ENCODE measurements at places on chromosomes 13 and 19. TPM values are rescaled to one million over a fixed set of nuclear protein-coding genes. Genes with fewer than 3 reads are reported as not detected.
A peak's percentile ranks its signal among the peaks of the same experiment; 100 is the strongest.

The SULT2A1 gene
- total RNA-seq: not detected

The GARIN5A gene
- 0.33 TPM for total RNA-seq

The CCDC169 gene
- 0.25 TPM for total RNA-seq

The PRRG2 gene
- total RNA-seq: 1.0 TPM

The KIR2DL4 gene
- not detected for total RNA-seq

The MYH14 gene
- total RNA-seq: not detected

The RASGRP4 gene
- 20.0 TPM for total RNA-seq

The ADGRE2 gene
- total RNA-seq: 0.48 TPM

The TLE6 gene
- 2.0 TPM for total RNA-seq

The RBM42 gene
- total RNA-seq: 99.5 TPM

The ZNF677 gene
- 4.7 TPM for total RNA-seq

The RXFP2 gene
- not detected for total RNA-seq

The MAG gene
- total RNA-seq: not detected

The MYDGF gene
- total RNA-seq: 68.7 TPM

The PABPC3 gene
- 0.75 TPM for total RNA-seq

The PEAK3 gene
- total RNA-seq: 0.70 TPM

The IGFL2 gene
- total RNA-seq: not detected

The CEACAM8 gene
- total RNA-seq: not detected

The APOC1 gene
- 0.78 TPM for total RNA-seq

The OR7A5 gene
- total RNA-seq: not detected

DNA sequence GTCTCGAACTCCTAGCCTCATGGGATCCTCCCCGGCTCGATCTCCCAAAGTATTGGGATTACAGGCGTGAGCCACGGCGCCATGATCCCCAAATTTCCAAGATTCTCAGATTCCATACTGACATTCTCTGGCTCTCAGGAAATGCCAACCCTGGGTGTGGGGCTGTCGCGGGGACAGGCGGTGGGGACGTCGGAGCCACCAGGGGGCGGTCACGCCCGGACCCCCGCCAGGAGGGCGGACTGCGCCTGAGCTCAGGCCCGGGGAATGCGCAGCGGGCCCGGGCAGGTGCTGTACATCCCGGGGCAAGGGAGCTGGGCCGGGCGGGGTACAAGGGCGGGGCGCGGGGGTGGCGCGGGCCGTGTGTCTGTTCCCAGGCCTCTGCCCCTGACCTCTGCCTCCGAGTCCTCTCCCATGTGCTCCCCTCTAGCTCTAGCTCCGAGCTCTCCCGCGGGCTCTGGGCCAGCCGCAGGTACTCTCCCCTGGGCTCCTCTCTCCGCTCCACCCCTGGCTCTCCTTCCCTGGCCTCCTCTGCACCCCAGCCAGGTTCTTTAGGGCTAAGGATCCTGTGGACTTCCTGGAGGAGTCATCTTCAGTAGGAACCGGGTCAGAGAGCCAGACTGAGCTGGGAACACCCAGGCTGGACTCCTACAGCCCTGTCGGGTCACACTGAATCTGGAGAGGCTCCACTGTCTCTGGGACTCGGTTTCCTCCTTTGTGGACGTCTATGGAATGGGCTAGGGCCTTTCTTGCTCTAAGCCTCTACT is 2.4 kb downstream of the PPP1R13L start:
- DNase-seq: peak; percentile 21

- DNase-seq: no peak
Observed at GRCh38 chr13:106630162-106630561, 62.2 kb upstream of the ARGLU1 start.

GRCh38 chr13:79593121-79593520 is 112.2 kb downstream of the NDFIP2 start:
- DNase-seq: no peak

- no peak for DNase-seq
Observed at GRCh38 chr13:58953638-58954037, 1210.1 kb downstream of the DIAPH3 start.

- no peak for DNase-seq
Observed at GRCh38 chr13:113855012-113855921, 8.6 kb downstream of the GAS6 start.

DNA sequence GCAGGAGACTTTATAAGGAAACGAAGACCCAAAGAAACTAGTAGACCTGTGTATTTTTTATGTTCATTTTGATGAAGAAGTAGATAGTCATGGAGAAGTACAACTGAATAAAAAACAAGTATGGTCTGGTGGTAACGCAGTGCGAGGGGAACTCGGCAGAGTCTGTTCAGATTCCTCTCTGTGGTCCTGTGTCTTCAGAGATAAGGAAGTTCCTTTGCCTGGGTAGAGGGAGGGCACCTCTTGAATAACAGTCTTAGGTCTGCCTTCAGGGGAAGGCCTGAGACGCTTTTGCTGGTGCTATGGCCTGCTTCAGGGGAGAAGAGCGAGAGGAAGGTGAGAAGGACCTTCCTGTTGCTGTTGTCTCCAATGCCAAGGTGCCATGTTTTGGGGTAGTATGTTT is 25.9 kb upstream of the SLC46A3 start:
- no peak for DNase-seq

- no peak for DNase-seq
Observed at GRCh38 chr13:29548722-29549121, 46.8 kb downstream of the SLC7A1 start.

GRCh38 chr19:47081095-47081494 is 32.5 kb downstream of the ZC3H4 start:
- DNase-seq: no peak

GRCh38 chr19:57165846-57166245 is 1.4 kb downstream of the DUXA start:
- no peak for DNase-seq

GRCh38 chr13:40149611-40150274 is 494.3 kb downstream of the COG6 start:
- no peak for DNase-seq

DNA sequence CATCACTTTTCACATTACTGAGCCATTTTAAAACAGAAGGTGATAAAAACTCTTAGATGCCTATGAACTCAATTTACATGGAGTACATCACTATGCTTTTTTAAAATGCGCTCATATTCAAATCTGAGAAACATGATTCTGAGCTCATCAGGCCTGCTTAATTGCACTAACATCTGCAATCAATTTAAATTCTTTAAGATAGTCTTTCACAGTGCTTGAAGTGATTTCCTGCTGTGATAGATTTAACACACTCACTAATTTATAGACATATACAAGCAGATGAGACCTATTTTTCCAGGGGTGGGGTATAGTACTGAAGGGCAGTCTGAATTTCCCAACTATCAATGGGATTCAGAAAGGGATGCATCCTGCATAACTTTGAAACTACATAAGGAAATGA is 82.9 kb downstream of the DIAPH3 start:
- no peak for DNase-seq

- DNase-seq: peak; percentile 32
Observed at GRCh38 chr13:26011996-26012821, 39.6 kb downstream of the SHISA2 start.

DNA sequence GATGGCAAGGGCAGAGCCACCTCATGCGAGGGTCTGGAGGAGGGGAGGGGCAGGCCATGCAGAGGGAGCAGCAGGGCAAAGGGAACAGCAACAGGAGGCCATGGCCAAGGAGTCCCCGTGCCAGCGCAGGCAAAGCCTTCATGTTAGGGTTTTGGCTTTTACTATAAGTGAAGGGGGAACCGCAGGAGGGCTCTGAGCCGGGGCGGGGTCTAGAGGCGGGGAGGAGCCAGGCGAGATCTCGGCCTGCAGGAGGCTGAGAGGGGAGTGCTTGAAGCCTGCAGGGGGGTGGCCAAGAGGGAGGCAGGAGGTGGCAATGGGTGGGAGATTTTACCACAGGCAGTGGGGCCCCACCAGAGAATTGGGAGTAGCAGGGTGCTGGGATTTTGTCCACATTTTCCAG is 6.3 kb downstream of the ARHGAP33 start:
- no peak for DNase-seq

DNA sequence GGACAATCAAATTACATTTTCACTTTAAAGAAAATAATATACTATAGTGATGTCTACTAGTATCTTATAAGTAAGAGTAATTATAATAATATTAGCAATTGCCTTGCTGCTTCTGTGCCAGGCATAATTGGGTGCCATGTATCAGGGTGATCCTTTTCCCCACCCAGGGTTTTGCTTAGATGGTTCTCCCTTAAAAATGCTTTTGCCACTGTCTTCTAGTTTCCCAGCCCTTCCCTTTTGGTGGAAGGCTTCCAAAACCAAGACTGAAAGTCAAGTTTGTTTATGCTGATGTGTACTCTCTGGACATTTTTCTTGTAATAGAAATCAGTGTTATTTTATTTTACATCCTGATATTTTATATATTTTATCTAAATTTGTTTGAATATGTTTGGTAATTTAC is 77.8 kb downstream of the ITGBL1 start:
- no peak for DNase-seq

DNA sequence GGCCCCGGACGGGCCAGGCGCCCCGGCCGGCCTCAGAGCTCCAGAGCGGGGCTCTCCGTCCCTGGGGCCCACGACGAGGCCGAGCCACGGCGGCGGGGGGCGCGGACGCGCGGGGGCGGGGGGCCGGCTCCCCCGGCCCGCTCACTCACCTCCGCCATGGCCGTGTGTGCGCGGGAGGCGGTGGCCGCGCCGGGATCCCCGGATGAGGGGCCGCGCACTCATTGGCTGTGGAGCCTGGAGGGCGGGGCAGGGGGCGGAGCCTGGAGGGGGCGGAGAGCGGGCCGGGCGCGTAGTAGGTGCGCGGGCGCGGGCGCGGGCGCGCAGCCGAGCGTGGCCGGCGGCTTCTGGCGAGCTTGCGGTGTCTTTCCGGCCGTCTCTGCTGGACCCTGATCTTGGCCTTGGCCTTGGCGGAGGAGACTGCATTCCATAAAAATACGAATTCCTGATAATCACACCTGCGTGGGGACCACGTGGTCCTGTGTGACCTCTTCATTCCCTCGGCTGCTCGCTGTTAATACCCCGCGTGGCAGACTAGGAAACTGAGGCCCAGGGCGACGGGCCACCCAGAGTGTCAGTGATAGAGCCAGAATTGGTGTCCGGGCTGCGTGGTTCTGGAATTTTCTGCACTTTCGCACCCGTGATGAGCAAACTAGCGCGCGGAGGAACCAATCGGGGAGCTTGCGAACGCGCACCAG is at the start of gene MIER2:
Gene MIER2 (minus strand): TSS at position 172 of the 695 bp plus-strand sequence. CDS start 14 bp downstream, at position 158.
- peak; percentile 91 for DNase-seq

DNA sequence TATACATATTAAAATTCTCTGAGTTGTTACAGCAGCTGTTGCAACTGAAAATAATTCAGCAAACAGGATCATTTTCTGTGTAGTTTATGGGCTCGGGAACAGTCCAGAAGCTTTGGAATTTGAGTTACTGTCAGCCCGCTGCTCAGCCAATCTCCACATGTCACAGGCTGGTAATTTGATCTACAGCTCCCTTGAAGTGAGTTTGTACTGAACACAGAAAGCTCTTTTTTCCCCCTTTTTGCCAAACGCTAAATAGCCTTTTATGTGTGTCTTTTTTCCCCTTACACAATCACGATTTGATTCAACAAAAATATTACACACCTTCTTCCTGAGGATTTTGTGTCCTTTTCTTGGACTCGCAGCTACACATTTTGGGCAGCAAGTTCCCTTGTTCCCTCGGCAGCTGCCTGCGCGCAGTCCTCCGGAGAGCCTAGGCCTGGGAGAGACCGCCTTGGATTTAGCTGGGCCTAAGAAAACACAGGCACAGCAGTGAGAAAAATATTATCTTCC is 371.4 kb downstream of the KCNRG start:
- no peak for DNase-seq

GRCh38 chr19:3784607-3785450 is 1.4 kb downstream of the MATK start:
- DNase-seq: no peak

DNA sequence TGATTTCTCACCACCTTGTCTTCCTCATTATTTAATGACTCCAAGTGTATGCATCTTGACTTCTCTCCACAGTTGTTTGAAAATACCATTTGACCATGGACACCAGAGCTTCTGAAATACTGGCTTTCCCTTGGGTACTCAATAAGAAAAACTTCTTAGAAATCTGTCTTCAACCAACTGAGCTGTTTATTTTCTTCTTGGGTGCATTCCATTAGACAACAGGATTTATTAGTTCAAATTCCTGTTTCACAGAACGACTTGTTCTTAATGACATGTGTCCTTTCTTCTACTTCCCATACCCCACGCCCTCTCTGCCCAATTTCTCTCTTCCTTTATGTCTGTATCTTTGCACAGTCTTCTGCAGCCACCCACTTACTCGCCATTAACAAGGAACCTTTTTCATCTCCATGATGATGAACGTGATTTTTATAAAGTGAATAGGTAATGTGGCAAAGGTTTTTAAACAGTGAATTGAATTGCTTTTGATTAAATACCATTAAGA is 11.3 kb upstream of the ITM2B start:
- DNase-seq: no peak

DNA sequence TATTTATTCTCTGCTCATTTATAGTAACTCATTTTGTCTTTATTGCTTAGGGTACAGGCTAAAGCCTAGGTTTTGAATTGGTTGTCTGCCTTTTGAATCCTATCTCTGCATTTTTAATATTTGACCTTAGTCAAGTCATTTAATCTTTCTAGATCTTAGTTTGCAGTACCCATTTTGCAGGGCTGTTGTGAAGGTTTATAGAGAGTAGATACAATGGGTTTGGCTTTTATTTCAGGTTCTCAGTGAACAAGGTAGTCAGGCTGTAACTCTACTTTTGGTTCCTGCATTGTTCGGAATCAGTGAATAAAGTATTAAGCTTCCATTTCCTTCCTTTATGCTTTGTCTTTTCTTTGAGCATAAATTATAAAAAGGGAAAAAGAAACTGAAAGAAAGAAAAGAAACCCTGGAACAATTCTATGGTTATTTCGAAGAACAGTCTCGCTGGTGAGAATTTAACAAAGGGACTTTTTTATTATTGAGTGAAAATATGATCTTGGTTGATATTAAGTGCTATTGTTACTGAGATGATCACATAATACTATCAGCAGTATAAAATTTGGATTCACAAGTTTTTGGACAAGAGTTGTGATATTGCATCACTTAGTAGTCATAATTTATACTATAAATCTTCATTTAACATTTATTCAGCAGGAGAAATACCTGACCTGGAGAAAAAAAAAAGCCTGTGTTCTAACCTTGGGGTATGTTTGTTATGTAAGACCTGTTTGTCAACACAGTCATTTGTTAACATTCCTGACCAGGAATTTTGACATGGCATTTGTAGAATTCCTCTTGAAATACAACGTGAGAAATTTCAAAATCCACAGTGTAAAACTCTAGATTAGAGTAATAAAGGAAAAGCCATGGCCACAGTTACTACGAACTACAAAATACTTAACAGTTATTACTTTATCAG is 91.3 kb downstream of the ZMYM2 start:
- DNase-seq: no peak

GRCh38 chr19:30679153-30679702 is 307.0 kb downstream of the ZNF536 start:
- DNase-seq: no peak

All from activated CD4-positive, alpha-beta memory T cell treated with anti-CD3 and anti-CD28 coated beads, Interleukin-2, amount 10 ng/mL, durations not matched to agents 7 days and 5 days (primary cell).